ENCODE measurements at places on chromosomes 1 and 21.

DNA sequence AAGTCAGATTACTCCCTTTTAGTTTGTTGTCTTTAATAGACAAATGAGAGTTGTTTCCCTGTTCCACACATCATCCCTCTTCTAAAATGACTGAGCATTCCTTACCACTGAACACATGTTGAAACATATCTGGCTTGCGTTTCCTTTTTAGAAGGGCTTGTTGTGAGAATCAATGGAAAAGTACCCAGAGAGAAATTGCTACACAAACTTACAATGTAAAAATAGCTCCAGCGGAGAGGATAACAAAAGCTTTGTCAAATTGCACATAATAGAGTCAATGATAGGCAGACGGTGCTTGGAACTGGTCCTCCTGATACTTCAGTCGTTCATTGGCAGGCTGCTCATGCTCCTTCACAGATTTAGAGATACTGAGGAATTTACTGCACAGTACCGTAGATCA, 123.9 kb downstream of the CYYR1 start:
- DNase-seq: no peak

DNA sequence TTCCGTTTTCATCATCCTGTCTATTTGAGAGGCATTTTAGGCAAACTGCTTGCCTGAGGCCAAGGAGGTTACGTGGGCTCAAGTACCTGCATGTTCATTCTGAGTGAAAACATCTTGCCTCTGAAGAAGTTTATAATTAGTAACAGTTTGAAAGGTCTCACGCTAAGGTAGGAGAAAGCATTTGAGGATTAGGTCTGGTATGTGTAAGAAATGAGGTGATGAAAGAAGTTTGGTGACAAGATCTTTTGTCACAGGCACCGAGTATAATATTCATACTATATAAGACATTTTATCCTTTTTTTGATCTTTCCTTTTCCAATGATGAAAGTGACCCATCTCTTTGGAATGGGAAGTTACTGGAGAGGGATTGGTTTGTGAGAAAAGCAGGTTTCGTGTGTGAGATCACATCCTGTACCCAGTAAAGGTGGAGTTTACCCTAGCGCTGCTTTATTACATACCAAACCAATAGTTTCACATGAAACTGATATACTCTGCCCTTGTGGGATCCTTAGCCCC, 98.7 kb upstream of the PDC start:
- DNase-seq: no peak

DNA sequence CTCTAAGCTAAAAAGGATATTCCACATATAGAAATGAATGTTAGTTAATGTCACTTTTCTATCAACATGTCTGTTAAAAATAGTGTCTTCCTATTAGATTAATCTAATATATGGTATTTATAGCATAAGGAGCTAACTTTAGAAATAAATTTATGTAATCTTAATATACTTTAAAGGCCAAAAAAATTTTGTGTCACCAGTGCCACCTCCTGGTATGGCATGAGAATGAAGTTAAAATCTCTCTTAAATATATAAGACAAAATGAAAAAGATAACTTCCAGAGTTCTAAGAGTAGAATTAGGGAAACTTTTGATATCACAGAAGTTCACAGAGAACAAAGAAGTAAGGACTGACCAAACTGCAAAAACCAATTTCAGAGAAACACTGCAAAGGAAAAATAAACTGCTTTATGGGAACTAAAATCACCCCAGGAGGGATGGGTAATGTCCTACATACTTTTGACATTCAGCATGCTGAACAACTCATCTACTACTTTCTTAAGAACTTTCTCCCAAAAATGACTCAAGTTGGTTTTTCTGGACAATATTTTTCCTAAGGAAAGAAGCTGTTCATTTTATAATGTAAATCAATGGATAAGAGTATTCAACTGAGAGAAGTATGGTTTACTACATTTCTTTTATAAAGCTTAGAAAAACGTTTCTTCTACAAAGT, 82.8 kb downstream of the TRIM33 start:
- no peak for DNase-seq

DNA sequence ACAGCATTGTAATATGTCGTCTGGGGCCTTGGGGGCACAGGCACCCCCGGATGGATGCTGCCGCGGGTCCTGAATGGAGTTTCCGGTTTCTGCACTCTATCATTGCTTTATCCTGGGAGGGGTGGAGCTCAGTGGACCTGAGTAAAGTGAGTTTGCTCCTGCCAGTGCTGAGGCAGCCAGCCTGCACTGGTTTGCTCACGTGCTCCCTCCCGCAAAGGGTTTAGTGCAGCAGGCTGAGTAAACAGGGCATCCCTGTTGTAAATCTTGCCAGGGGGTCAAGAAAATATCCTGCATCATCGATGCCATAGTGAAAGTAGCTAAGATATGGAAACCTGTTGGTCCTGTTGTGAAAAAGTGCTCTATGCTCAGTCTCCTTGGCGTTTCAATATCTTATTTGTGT, 85.6 kb upstream of the BRINP3 start:
- DNase-seq: no peak

DNA sequence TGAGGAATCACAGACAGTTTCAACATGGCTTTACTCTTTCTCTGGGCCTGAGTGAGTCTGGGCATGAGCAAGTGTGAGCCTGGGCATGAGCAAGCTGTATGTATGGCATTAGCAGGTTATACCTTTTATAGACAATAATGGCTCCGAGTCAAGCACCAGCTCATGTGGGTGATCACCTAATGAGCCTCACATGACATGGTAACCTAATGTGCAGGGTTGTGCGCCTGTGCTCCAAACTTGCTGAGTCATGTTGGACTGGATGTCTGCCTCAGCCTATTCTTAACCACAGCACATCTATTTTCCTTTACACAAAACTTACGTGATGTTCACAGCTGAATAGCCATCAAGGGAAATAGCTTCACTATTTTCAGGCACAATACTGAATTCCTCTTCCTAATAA, 236.2 kb upstream of the NRIP1 start:
- no peak for DNase-seq

DNA sequence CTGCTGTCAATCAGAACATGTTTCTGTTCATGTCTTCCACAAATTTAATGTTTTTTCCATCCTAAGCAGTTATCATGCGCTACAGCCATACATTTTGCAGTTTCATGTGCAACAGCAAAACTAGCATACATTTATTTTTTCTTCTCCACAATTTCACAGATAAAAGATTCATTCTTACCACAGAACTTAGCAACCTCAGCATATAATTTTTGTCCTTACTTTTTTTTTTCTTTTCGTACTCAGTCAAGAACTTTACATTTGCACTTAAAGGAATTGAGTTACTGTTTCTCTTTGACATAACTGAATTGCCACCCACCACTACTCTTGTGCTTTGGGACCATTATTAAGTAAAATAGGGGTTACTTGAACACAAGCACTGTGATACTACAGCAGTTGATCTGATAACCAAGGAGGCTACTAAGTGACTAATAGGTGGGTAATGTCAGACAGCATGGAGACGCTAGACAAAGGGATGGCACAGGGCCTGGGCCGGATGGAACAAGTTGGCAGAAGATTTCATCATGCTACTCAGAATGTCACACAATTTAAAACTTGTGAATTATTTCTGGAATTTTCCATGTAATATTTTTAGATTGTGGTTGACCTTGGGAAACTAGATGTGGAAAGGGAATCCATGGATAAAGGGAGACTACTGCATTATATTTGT, 50.2 kb upstream of the LHX8 start:
- DNase-seq: no peak
